ENCODE measurements at places on chromosomes 5 and 9.

DNA sequence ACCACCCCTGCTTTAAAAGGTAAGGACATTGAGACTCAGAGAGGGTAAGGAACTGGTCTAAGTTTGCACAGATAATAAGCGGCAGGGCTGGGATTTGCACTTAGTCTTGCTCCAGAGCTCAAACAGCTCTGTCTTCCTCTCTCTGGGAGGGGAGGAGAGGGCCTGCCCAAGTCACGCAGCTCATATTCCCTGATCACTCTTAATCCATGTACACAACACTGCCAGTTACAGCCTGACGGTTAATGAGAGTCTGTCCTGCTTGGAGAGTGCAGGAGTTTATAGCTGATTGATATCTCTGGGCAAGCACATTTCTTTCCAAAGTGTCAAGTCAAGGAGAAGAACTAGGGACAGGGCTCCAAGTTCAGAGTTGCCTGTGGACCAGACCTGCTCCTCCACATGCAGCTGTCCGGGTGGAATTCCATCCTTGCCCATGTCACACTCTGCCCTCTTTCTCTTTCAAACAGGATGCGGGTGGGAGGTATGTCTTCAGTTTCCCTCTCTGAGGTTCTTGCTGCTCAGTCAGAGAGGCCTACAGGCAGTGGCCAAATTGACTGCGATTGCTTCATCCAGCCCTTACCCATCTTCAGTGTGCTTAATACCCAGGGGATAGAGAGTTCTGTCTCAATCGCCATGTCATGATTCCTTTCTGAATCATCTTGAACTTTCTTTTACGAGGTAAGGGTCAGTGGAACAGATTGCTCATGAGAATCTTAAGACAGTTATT is 54.5 kb downstream of the GALNT12 start:
- peak; percentile 88 for DNase-seq

- DNase-seq = no peak
These were observed 49.5 kb upstream of the SUSD1 start for GRCh38 chr9:112224401-112225289.

- DNase-seq = peak; percentile 92
These were observed at the start of gene FAM120A for GRCh38 chr9:93450945-93451815. Gene FAM120A, plus strand, starts transcription at chr9:93451685. Its CDS starts 231 bp downstream, at chr9:93451916.

GRCh38 chr9:124257844-124258606 is at the start of gene NEK6:
Gene NEK6, plus strand, starts transcription at chr9:124257949. Its CDS starts 44,016 bp downstream, at chr9:124301965.
- no peak for DNase-seq

GRCh38 chr5:57650360-57651069 is 167.9 kb upstream of the ACTBL2 start:
- no peak for DNase-seq

All from lower leg skin (tissue), 4 donors.